Panc1 (cell line): ENCODE measurements at places on chromosomes 11 and 22. TPM values are rescaled to one million over a fixed set of nuclear protein-coding genes. Genes with fewer than 3 reads are reported as not detected.

The SPON1 gene
- total RNA-seq: 0.10 TPM

The NNMT gene
- total RNA-seq: 1.7 TPM

The VSIG2 gene
- total RNA-seq: not detected

The LSP1 gene
- total RNA-seq: 0.90 TPM

The ELMOD1 gene
- 2.1 TPM for total RNA-seq

The SLC16A8 gene
- total RNA-seq: not detected

The SSTR3 gene
- 0.08 TPM for total RNA-seq

The RANBP1 gene
- total RNA-seq: 232 TPM

The CRYBB2 gene
- total RNA-seq: 0.39 TPM

The NXPE4 gene
- not detected for total RNA-seq

The CCDC15 gene
- 2.8 TPM for total RNA-seq

The SLC15A3 gene
- total RNA-seq: 8.7 TPM

The WT1 gene
- 15.9 TPM for total RNA-seq

The PKP3 gene
- 36.8 TPM for total RNA-seq

The MMP8 gene
- total RNA-seq: not detected

DNA sequence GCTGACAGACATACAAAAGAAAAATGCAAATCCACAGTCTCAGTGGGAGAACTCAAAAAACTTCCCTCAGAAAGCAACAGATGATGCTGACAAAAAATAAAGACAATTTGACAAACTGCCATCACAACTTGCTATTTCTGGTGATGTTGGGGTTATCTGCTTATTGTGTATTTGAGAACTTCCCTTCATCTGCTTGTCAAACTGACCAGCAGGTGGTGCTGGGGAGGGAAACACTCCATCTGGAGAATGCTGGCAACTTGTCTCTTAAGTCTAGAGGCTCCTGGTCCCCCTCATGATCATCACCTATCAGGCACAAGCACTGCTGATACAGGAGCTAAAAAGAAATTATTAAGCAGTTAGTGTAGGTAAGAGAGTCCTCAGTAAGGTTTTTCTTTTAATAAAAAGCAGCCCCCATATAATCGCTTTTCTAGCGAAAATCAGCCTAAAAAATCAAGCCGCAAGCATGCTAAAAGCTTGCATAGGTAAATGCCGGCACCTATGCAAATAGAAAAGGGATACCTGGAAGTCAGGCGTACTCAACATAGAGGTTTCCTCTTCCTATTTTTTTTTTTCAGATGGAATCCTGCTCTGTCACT, 9.8 kb upstream of the FAM111B start:
- DNase-seq: no peak

DNA sequence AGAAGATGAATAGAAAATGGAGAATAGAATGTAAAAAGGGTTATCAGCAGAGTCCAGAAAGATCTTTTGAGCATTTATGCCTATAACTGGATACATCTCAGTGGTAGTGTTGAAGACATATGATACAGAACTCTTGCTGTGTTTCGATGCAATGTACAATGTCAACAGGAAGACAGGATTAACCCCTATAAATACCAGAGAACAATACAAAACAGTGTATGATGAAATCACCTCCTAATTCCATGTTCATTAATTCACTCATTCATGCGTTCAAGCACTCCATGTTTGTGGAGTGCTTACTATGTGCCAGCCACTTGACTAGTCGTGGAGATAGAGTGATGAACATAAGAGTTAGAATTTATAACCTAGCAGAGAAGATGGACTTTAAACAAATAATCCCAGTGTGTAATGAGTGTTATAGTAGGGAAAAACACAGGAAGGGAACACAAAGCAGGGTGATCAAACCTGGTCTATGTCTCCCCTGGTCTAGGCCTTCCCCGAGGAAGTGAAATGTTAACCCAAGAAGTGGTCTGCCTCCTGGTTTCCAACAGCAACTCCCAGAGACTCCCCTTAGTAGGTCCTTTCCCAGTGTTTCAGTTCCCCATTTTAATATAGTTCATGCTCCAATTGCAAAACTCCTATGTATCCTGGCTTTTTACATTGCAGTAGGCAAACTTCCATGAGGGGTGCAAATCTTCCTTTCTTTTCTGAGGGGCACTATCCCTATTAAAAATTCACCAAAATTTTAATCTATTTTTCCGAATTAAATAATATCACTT, 9.1 kb upstream of the SESN3 start:
- no peak for DNase-seq

- no peak for DNase-seq
These were observed 398.1 kb upstream of the API5 start for GRCh38 chr11:42913731-42914130.

GRCh38 chr11:57248780-57249383, 11.8 kb upstream of the APLNR start:
- peak; percentile 33 for DNase-seq

GRCh38 chr11:100316952-100317351, 370.1 kb upstream of the ARHGAP42 start:
- no peak for DNase-seq

DNA sequence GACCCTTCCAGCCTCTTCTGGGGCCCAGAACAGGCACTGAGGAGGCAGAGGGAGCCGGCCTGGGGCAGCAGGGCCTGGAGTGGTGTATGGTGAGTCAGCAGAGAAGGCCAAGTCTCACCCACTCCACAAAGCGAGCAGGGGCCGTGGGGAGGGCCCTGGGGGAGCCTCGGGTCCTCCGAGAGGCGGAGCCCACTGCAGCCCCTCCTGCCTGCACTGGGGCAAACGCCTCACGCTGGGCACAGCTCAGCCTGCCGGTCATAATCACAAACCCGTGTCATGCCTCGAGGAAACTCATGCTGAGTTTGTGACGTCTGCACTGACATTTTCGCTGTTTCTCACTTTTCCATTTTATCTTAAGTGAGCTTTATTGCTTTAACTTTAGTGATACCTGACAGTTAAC, 38.4 kb downstream of the TOLLIP start:
- no peak for DNase-seq

- no peak for DNase-seq
These were observed 14.9 kb downstream of the CLMP start for GRCh38 chr11:123180166-123180565.

GRCh38 chr11:74535371-74536160, 42.0 kb upstream of the LIPT2 start:
- DNase-seq: no peak

DNA sequence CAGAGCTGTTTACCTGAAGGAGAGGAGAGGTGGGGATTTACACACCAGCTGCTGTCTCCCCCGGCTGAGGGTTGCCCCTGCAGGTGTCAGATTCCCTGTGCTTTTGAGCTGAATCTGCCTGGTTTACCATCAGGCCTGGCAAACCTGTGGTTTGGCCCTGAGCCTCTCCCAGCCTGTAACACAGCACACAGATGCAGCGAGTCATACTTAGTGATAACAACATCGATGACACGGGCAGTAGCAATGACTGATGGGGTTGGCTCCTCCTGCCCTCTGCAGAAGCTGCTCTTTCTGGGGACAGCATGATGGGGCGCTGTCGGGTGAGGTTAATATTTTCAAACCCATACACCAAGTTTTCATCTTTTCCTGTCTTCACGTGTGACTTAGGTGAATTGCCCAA, 380.0 kb upstream of the B3GAT1 start:
- DNase-seq: no peak

DNA sequence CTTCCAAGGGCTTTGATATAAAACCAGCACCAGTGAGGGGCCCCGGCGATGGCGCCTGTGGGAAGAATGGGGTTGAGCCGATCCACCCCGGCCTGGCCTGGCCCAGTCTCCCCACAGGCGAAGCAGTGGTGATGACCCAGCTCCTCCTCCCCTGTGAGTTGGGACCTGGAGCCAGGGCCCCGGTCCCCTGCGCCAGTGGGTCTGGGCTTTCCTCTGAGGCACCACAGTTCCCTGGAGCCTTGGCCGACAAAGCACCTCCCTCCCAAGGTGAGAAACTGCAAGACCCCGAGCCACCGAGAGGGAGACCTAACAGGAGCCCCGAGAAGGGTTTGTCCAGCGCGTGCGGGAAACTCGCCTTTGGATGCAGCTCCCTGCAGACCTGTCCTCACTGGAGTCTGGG, 942.9 kb downstream of the BRD1 start:
- DNase-seq: no peak

DNA sequence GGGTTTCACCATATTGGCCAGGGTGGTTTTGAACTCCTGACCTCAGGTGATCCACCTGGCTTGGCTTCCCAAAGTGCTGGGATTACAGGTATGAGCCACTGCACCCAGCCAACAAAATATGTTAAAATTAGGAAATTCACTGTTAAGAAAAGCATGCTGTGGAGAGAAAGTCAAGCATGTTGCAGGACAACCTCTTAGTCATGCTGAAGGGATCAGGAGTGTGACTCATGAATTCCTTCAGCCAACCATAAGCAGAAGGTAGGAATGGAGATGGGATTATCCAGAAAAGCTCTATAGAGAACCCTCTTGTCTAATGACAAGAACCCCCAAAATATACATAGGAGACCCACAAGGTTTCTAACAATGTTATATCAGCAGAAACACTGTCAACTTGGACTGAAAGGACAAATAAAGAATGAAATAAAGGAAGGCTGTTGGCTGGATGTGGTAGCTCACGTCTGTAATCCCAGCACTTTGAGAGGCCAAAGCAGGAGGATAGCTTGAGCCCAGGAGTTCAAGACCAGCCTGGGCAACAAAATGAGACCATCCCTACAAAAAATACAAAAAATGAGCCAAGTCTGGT, 16.0 kb downstream of the MRTFA start:
- DNase-seq: no peak

GRCh38 chr22:42562279-42562678, 8.5 kb downstream of the SERHL2 start:
- DNase-seq: no peak

DNA sequence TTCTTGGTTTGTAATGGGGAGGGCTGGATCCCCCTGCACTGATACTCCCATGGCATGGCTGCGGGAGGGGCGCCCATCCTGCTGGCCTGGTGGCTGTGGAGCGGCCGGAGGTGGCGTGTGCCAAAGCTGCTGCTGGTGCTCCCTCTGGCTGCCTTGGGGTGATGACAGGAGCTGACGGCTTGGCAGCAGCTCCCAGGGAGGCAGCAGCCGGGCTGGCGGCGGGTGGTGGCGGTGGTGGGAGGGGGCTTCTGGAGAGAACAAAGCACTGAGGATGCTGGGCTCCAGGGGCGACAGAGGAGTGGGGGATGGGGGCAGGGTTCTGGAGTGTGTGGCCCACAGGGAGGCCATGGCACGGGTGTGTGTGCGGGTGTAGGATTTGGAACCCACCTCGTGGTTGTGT, 11.4 kb upstream of the MPPED1 start:
- DNase-seq: no peak

DNA sequence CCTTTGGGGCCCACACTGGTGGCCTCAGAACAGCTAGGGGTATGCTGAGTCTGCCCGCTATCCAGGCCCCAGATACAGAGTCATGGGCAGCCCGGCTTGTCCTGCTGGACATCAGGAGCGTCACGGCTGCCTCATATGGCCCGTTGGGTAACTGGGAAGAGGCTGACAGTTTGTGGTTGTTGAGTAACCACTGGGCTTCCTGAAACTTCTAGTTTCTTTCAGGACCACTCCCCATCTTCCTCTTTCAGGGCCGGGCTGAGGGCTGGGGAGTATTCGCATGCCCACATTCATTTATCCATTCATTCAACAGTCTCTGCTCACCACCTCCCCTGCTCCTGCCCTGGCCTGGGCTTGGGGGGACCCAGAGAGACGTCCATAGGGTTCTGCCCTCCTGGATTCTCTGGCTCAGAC, 13.4 kb upstream of the P2RY2 start:
- no peak for DNase-seq

GRCh38 chr11:7596975-7597391, 76.3 kb downstream of the CYB5R2 start:
- no peak for DNase-seq

GRCh38 chr11:65456418-65456817, 33.8 kb downstream of the NEAT1 start:
- no peak for DNase-seq

DNA sequence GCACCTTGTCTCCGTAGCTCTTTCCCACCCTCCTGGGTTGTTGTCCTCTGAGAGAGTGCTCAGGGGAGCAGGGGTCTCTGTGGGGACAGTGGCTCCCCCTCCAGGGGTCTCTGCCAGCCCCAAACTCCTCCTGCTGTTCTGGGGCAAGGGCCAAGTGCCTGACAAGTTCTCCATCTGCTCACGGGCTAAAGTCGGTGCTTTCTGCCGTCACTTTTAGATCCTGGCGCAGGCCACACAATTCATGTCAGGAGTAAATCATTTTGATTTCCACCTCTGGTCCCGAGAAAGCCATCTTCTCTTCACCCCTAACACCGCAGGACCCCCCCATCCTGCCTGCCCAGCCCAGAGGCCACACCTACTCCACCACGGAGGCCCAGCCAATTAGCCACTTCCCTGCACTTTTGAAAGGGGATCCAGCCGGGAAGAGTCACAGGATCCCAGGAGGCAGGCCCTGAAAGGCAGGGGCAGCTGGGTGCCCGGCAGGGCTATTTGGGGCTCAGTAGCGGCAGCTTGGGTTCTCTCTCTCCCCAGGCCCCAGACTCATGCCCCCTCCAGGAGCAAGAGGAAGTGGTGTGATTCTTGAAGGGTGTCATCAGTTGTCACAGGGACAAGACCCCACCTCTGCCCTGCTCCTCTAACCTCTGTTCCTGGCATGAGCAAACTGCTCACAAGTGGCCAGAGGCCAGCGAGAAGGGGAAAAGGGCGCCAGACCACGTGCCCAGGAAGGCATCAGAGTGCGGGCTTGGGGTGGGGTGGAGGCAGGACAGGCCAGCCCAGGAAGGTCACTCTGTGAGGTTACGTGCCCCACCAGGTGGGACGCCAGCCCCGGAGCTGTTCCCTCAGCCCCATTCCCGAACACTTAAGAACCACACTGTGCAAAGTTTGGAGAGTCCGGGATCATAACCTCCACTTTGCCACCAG, 1.3 kb downstream of the MACROD1 start:
- no peak for DNase-seq

- DNase-seq: no peak
These were observed 471 bp upstream of the AHNAK start for GRCh38 chr11:62546929-62547625.

GRCh38 chr22:44195189-44195871, 14.6 kb downstream of the PARVG start:
- DNase-seq: no peak

DNA sequence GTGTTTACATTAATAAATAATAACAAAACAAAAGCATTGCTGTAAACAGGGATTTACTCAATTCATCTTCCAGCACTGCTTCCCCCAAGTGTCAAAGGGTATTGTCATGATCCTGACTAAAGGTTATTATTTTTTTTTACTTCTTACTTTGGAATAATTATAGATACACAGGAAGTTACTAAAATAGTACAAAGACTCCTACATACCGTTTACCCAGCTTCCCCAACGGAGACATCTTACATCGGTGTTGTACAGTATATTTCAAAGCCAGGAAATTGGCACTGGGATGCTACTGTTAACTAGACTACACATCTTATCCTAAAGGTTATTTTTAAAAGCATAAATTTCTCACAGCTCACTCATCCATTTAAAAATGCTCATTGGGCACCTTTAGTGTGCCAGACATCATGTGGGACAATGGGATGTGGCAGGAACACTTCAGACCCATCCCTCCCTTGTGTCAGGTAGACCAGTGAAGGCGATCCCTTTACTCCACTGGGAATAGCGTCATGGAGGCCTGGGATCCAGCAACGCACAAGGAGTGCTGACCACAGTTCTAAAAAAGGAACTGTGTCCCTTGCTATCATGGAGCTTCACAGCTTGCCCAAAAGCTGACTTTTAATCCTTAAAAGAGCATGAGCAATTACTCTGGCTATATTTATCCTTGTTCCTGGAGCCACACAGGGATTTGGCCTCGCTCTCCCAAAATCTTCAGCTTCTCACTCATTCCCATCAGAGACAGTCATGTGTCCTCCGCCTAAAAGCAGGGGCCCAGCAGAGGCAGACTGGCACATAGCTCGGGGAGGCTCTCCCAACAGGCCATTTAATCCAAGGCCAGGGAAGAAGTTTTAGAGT, 3.1 kb upstream of the IRAG1 start:
- no peak for DNase-seq
